ENCODE measurements at places on chromosomes 5 and 9.
A peak's percentile ranks its signal among the peaks of the same experiment; 100 is the strongest.

DNA sequence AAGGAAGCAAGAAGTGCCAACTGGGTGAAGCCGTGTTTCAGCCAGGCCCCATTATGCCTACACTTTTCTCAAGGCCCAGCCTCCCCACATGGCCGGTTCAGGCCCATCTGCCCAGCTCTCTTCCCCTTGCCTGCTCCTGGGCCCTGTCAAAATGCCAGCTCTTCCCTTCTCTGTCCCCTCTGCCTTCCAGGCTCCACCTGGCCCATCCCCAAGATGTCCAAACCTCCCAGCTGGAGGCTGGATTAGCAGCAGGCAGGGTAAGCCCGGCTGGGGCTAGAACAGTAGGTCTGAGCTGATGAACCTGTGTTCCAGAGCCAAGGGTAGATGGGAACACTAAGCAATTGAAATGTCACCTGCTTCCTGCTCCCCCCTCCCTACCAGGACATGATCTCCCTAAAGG lies 64.1 kb upstream of the HSPA9 start:
- no peak for DNase-seq

- no peak for DNase-seq
These were observed 107.9 kb upstream of the RAPGEF1 start for GRCh38 chr9:131847665-131848354.

GRCh38 chr5:66222455-66222854 lies 78.4 kb downstream of the SREK1 start:
- no peak for DNase-seq

- no peak for DNase-seq
These were observed 136.4 kb downstream of the KDM4C start for GRCh38 chr9:6894135-6894534.

- no peak for DNase-seq
These were observed 183.7 kb downstream of the GLIS3 start for GRCh38 chr9:4116071-4116581.

- no peak for DNase-seq
These were observed 153.3 kb downstream of the YIPF5 start for GRCh38 chr5:144017119-144017518.

- peak; percentile 67 for DNase-seq
These were observed 51.9 kb downstream of the NIPAL4 start for GRCh38 chr5:157511651-157512644.

- no peak for DNase-seq
These were observed 69.4 kb downstream of the TLE1 start for GRCh38 chr9:81620002-81620390.

- no peak for DNase-seq
These were observed 6.1 kb upstream of the TMEM268 start for GRCh38 chr9:114604989-114605388.

- DNase-seq: no peak
These were observed 22.8 kb upstream of the PANK3 start for GRCh38 chr5:168601972-168602371.

- no peak for DNase-seq
These were observed 599.7 kb downstream of the CAAP1 start for GRCh38 chr9:26292943-26293342.

GRCh38 chr9:23784962-23785361 lies 41.1 kb downstream of the ELAVL2 start:
- no peak for DNase-seq

GRCh38 chr9:74095925-74096324 lies 401.2 kb upstream of the RORB start:
- DNase-seq: no peak

DNA sequence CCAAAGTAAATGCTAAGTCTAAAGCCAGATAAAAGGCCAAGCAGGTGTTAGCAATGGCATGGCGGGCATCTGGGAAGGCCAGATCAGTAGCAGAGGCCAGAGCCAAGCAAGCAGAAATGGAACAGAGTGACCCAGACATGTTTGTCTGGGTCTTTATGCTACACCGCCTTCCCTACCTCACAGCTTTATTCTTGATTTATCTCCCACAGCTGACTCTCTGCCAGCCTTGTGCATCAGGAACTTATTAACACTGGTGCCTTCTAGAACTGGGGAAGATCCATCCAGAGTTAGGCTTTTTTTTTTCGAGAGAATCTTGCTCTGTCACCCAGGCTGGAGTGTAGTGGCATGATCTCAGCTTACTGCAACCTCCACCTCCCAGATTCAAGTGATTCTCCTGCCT lies 112.5 kb upstream of the SLC44A1 start:
- no peak for DNase-seq

- DNase-seq: no peak
These were observed 2.5 kb upstream of the NDFIP1 start for GRCh38 chr5:142106061-142106460.

- no peak for DNase-seq
These were observed 47.2 kb upstream of the FCN2 start for GRCh38 chr9:134833294-134833880.

DNA sequence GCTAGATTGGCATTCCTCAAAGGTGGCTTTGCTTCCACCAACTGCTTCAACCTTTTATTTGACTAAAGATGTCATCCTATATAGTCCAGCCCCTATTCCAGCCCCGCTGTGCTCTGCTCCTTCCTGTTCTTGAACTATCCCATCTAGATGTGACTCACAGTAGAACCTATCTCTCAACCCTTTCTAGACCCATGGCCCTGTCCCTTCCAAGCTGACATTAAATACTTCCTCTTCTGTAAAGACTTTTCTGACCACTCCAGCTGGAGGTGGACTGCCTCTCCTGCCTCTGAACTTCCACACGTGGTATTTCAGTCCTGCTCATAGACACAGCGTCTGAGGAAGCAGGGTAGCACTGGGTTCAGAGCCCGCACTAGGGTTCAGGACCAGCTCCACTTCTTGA lies 32.4 kb downstream of the OSTF1 start:
- no peak for DNase-seq

DNA sequence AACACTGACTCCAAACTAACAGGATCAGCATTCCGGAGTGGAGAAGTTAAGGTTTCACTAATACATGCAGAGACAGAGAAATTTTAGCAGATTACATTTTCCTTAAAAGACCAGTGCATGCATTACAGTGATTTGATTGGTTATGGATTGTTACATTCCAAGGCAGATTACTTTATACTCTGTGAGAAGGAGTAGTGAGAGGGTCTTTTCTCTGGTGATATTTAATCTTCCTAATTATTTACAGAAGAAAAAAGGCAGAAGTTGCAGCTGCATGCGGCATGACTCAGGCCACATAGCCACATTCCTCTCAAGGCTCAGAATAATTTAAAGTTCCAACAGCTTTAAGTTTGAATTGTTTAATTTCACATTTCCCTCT lies 53.0 kb upstream of the PDZD2 start:
- DNase-seq: no peak

GRCh38 chr5:344668-345067 lies 23.2 kb downstream of the AHRR start:
- DNase-seq: no peak

GRCh38 chr5:50564558-50564957 lies 101.9 kb upstream of the PARP8 start:
- DNase-seq: no peak

DNA sequence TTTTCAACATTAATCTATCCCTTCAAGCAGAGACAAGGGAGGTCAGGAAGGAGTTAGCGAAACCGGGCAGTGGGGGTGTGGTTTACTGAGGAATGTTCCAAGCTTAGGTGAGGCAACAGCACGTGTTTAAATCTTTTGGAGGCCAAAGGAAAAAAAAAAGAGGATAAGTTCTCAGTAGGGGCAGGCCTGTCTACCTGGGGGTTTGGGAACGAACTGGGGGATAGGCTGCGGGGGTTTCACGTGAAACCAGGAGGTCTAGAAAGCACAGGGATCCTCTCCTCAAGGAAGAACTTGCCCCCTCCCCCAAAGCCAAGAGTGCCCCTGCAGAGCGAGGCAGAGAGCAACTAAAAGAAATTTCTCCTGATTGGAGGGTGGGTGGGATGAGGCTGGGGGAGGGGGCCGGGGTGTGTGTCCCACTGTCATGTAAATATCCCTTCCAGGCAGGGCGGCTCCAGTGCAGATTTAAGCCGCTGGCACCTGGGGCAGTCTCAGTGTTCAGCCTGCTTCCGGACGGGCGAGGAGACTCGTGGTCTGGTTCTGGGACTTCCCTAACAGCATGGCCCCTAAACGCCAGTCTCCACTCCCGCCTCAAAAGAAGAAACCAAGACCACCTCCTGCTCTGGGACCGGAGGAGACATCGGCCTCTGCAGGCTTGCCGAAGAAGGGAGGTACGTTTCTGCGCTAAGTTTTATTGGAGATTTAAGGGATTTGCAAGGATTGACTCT lies 5.5 kb upstream of the SET start:
- no peak for DNase-seq

GRCh38 chr5:133467826-133468463 lies 144.4 kb downstream of the FSTL4 start:
- DNase-seq: no peak

DNA sequence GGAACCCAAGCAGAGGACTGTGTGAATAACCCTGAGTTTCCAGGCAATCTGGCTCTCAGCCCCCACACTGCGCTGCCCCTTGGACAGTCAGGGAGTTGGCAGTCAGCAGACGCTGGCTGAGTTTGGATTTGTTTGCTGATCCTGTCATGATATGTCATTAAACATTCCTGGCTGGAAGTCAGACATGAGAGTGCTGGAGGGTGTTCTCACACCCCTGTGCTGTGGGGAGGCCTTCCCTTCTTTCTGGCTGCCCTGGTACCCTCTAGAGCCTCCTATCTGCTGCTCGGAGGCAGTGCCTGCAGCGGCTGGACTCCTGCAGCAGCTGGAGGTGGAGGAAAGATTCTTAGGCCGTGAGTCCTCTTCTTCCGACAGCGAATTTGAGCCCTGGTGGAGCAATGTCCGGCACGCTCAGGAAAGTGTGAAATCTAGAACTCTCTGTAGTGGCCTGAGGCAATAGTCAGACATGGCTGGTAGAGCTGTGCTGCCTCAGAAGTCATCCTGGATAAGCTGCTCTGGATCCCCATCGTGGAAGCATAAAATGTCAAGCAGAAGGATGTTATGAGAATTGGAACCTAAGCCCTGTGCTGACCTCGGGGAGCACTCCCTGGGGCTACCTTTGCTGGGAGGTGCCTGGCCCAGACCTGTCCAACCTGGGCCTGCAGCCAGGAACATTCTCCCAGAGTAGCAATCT lies 72.0 kb downstream of the PDE8B start:
- DNase-seq: no peak

DNA sequence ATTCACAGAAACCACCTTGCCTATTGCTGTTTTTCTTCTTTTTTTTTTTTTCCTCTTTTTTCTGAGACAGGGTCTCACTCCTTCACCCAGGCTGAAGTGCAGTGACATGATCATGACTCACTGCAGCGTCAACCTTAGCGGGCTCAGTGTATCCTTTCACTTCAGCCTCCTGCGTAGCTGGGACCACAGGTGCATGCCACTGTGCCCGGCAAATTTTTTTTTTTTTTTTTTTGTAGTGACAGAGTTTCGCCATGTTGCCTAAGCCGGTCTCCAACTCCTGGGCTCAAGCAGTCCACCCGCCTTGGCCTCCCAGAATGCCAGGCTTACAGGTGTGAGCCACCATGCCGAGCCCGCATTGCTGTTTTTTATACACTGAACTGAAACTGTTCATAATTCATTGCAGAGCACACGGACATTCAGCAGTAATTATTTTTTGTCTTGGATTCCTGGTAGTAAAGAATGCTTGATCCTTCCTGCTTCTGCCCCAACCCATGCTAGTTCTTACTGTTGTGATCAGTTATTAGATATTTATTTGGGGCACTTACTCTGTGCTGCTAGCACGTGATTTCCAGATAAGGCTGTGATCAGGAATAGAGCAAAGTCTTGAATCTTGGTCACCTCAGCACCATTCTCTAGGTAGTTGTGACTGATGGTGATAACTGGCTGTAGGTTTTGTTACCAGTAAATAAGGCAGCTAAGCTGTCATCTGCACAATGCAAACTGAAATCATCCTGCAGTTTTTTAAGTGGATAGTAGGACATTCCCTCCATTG lies 14.0 kb downstream of the MAP3K1 start:
- DNase-seq: no peak

- no peak for DNase-seq
These were observed 1.5 kb downstream of the PRRC2B start for GRCh38 chr9:131395157-131396098.

- DNase-seq: no peak
These were observed 21.9 kb downstream of the MACROH2A1 start for GRCh38 chr5:135376961-135377624.

- DNase-seq: no peak
These were observed 84.0 kb downstream of the ADAMTS12 start for GRCh38 chr5:33807771-33808170.

GRCh38 chr9:85577353-85577952 lies 164.3 kb downstream of the AGTPBP1 start:
- no peak for DNase-seq

DNA sequence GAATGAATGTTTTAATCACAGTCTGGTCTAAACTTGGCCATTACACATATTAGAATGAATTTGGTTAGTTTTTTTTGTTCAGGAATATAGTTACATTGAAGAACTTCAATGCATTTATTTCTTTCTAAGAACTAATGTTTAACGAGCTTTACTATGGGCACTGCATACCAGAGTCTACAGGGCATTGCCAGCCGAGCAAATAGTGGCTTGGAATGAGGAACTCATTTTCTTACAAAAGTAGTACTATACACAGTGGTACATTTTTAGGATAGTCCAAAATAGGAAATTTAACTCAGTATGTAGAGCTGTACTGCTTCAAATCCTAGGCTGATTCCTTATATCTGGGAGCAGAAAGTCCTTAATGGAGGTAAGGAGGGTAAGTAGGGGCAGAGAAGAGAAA lies 155.4 kb downstream of the CARTPT start:
- DNase-seq: no peak

DNA sequence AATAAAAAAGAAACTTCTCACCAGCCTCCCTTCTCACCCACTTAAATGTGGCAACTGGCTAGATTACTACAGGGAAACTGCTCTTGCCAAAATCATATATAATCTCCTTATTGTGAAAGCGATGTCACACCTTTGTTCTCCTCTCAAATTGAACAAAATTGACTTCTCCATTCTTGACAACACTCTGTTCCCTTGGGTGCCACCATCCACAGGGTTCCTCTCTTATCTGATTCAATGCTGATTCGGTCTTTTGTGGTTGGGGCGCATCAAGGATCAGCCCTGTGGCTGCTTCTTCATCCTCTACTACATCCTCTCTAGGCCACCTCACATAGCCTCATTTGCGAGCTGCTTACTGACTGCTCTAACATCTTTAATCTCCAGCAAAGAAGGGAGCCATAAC lies 86.1 kb downstream of the EDIL3 start:
- DNase-seq: no peak

DNA sequence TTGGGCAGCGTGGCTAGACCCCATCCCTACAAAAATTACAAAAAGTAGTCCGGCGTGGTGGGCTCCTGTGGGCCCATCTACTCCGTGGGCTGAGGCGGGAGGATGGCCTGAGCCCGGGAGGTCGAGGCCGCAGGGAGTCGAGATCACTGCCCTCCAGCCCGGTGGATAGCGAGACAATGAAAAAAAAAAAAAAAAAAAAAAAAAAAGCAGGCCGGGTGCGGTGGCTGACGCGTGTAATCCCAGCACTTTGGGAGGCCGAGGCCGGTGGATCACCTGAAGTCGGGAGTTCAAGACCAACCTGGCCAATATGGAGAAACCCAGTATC lies 110.5 kb upstream of the LPCAT1 start:
- no peak for DNase-seq

DNA sequence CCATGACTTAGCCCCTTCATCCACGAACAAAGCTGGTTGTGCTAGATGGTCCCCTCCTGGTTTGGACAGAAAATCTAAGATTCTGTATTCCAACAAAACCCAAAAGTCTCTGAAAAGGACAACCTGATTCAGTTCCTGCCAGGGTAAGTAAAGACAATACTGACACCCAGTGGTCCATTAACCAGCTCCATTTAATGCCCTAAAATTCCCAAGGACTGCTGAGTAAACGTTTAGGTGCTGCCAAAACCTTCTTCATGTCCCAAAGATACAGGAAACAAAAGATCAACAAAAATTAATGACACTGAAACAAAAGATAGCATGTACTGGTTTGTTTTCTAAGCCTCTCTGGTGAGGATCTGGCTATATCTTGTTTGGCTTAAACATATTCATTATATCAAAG lies 25.3 kb upstream of the PPP1R2B start:
- no peak for DNase-seq
